Thyroid gland (tissue), 4 donors: ENCODE measurements at places on chromosomes 1 and 21. TPM values are rescaled to one million over a fixed set of nuclear protein-coding genes. Genes with fewer than 3 reads are reported as not detected.

PHGDH gene
- 308 TPM for total RNA-seq

FCRLB gene
- total RNA-seq, result not detected

PADI2 gene
- 0.33 TPM for total RNA-seq

NT5C1A gene
- total RNA-seq, result not detected

RAP1A gene
- 54.2 TPM for total RNA-seq

CYYR1 gene
- total RNA-seq, result 10.0 TPM

ADAMTS1 gene
- 43.4 TPM for total RNA-seq

VCAM1 gene
- total RNA-seq, result 4.8 TPM

SKI gene
- 41.0 TPM for total RNA-seq

SLC44A5 gene
- total RNA-seq, result 2.0 TPM

LMX1A gene
- total RNA-seq, result 0.29 TPM

STUM gene
- total RNA-seq, result 1.1 TPM

SLC6A9 gene
- total RNA-seq, result 11.3 TPM

CASZ1 gene
- total RNA-seq, result 19.8 TPM

TLCD4 gene
- total RNA-seq, result 26.3 TPM

TBX15 gene
- 5.2 TPM for total RNA-seq

GFI1 gene
- 0.49 TPM for total RNA-seq

OVAAL gene
- total RNA-seq, result not detected

MMP23B gene
- 4.9 TPM for total RNA-seq

SOX13 gene
- 22.1 TPM for total RNA-seq
